Lower leg skin (tissue), 4 donors: ENCODE measurements at places on chromosomes 5 and 9. TPM values are rescaled to one million over a fixed set of nuclear protein-coding genes. Genes with fewer than 3 reads are reported as not detected.

The C9orf153 gene
- 0.16 TPM for total RNA-seq

DNA sequence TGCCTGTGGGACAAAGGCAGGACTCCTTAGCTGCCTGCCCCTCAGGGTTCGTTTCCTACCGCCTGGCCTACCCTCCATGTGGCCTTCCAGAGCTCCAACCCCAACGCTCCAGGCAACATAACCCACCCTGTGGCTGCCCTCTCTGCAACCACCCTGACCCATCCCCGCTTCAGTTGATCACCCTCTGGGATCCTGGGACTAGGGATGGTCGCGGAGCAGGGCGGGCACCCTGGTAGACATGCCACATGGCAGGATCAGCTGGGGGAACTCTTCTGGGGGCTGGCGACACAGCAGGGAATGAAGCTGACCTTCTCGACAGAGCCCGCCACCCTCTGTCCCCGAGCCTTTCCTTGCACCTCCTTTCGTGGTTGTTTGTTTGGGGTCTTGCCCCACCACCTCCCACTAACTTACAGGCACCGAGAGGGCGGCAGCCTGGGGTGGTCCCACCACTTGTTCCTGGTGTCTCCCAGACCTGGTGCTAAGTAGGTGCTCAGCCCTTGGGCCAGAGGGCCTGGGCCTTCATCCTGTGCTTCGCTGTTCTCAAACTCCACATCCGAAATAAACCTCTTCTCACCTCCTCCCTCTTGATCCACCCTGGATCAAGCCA lies 243.1 kb downstream of the PBX3 start:
- no peak for DNase-seq

GRCh38 chr9:104745852-104746251 lies 1.6 kb upstream of the NIPSNAP3A start:
- no peak for DNase-seq

DNA sequence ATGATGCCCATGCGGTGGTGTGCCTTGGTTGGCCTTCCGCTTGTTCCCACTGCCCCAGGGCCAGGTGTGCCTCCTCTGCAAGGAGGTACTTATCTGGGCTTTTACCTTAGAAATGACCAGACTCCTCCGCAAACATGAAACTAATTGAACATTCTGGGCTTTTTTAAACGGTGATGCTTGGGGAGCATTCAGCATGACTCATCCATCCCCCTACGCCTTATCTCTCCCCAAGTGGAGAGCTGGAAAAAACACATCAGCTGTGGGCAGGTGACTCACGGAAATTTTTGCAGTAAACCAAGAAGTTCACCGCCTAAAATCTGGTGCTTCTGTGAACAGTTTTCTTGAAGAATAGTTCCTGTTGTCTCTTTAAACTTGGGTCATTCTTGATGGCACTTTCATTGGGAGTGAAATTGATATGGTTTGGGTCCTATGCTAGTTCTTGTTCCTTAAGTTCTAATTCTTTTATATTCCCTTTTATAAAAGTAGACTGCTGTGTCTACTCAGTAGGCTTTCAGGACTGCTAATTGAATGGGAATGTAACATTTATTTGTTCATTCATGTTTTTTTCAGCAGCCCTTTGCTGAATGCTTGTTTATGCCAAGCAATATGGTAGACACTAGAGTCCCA lies 39.6 kb downstream of the SFXN1 start:
- no peak for DNase-seq

GRCh38 chr5:170523142-170523551 lies 19.3 kb downstream of the KCNIP1 start:
- no peak for DNase-seq
